Motor neuron (in vitro differentiated cells): ENCODE measurements at places on chromosomes 1 and 21. TPM values are rescaled to one million over a fixed set of nuclear protein-coding genes. Genes with fewer than 3 reads are reported as not detected.

The SMIM11 gene
- 4.7 and 4.9 TPM in 2 replicates for total RNA-seq

- no peak for ATAC-seq
These were observed 16.9 kb downstream of the DCAF8 start for GRCh38 chr1:160245434-160245833.

GRCh38 chr1:221366495-221367110 lies 375.3 kb downstream of the DUSP10 start:
- ATAC-seq = peak; percentile 24

- ATAC-seq = no peak
These were observed 65.4 kb downstream of the SLC35A3 start for GRCh38 chr1:100035214-100035613.

DNA sequence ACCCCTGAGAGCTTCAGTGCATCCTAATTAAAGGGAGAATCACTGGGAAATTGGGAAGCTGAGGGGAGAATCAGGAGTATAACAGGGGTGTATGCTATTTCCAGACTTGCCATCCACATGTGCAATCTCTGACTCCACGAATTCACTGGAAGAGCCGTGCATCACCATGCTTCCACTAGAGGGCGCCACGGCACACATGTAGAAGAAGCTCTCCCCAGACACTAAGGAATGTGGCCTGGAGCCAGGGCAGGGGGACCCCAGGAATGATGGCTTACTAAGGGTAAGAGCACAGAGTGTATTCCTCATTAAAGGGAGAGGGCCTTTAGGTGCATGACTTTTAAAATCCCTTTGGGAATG lies 81.5 kb downstream of the ABCA4 start:
- peak; percentile 51 for ATAC-seq

- ATAC-seq = no peak
These were observed 41.0 kb downstream of the IL12RB2 start for GRCh38 chr1:67348586-67349252.

GRCh38 chr1:181813266-181813665 lies 248.2 kb downstream of the ZNF648 start:
- ATAC-seq = no peak

- ATAC-seq = no peak
These were observed 25.9 kb downstream of the IVNS1ABP start for GRCh38 chr1:185291159-185291558.

The LDLRAD1 gene
- total RNA-seq = 0.14 TPM in 1 of 2 replicates, not detected in the other

The CLCA4 gene
- 0.46 TPM in 1 of 2 replicates, not detected in the other for total RNA-seq

The CD1E gene
- 0.10 TPM in 1 of 2 replicates, not detected in the other for total RNA-seq

DNA sequence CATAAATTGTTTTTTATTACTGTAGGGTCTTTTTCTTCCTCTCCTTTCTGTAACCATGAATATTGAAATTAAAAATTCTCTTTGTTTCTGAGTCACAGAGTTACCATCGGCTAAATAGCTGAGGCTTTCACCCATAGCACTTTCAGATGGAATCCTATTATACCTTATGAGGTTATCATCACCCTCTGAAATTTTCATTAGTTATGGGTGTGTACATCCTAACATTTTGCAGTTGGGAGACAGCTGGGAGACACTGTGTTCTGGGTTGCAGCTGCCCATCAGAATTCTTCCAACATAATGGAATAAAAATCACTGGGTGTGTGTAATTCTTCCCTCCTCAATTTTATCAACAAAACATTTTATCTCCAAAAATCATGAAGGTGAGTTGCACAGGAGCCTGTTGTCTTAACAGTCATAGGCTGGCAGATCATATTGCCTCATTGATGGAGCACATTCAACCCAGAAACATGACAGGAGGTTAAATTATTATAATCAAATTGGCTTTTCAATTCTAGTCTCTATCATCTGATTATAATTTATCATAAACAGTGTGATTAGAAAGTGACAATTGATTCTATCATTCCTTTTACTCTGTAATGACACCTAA lies 17.4 kb downstream of the CYYR1 start:
- ATAC-seq = no peak

DNA sequence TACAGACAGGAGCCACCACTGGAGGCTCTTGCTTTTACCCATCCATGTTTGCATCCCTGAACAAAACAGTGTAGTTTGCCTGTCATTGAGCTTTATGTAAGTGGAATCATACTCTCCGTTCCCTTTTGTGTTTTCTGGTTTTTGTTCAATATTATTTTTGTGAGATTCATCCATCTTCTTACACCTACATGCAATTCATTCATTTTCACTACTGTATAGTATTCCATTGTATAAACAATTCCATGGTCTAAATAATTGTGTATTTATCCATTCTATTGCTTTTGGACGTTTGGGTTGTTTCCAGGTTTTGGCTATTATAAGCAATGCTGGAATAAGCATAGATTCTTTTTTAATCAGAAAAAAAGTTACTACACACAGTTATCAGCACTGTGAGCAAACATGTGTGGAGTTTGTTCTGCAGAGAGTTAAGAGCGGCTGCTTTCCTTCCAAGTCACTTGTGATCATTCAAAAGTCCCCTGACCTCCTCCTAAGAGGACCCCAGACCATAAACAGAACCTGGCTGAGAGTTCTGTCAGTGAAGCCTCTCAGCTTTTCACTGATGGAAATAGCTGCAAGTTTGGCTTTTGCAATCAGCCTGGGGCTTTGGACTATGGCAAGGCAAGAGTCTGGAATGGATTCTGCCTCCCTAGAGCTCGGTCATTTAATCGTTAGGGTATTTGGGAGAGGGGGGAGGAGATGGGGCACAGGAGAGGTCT lies 5.1 kb upstream of the GPR157 start:
- ATAC-seq = no peak

DNA sequence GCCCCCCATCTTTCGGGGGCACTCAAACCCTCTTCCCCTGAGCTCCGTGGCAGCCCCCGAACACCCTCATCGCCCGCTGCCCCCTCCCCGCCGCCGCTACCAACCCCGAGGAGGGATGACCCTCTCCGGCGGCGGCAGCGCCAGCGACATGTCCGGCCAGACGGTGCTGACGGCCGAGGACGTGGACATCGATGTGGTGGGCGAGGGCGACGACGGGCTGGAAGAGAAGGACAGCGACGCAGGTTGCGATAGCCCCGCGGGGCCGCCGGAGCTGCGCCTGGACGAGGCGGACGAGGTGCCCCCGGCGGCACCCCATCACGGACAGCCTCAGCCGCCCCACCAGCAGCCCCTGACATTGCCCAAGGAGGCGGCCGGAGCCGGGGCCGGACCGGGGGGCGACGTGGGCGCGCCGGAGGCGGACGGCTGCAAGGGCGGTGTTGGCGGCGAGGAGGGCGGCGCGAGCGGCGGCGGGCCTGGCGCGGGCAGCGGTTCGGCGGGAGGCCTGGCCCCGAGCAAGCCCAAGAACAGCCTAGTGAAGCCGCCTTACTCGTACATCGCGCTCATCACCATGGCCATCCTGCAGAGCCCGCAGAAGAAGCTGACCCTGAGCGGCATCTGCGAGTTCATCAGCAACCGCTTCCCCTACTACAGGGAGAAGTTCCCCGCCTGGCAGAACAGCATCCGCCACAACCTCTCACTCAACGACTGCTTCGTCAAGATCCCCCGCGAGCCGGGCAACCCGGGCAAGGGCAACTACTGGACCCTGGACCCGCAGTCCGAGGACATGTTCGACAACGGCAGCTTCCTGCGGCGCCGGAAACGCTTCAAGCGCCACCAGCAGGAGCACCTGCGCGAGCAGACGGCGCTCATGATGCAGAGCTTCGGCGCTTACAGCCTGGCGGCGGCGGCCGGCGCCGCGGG lies 837 bp downstream of the FOXD3 start:
- ATAC-seq = peak; percentile 16

DNA sequence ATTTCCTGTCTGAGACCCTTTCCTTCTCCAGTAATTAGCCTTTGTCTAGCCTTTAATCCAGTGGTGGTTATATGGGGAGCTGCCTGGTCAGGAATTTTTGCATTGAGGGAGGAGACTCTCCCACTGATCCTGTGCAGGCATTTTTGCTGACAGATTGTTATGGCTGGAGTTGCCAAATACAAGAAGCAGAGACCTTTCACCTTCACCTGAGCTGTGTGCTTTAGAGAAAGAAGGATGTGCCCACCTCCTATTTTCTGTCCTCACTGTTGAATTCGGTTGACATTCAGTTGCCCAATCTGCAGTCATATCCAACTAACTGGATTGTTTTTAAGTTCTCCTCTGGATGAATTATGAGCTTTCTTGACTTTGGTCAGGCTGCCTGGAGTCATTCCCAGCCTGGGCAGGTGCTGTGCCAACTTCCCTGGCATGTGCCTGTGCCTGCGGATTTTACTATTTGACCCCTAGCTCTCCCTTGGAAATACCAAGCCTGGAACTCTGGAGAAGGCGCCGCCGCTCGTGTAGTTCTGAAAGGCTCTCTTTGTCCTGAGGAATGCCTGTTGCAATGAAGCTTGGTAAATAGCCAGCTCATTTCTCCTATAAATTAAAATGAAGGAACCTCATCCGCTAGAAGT lies 143.9 kb downstream of the NOS1AP start:
- ATAC-seq = no peak
